ENCODE measurements at places on chromosomes 4 and X.
A peak's percentile ranks its signal among the peaks of the same experiment; 100 is the strongest.

DNA sequence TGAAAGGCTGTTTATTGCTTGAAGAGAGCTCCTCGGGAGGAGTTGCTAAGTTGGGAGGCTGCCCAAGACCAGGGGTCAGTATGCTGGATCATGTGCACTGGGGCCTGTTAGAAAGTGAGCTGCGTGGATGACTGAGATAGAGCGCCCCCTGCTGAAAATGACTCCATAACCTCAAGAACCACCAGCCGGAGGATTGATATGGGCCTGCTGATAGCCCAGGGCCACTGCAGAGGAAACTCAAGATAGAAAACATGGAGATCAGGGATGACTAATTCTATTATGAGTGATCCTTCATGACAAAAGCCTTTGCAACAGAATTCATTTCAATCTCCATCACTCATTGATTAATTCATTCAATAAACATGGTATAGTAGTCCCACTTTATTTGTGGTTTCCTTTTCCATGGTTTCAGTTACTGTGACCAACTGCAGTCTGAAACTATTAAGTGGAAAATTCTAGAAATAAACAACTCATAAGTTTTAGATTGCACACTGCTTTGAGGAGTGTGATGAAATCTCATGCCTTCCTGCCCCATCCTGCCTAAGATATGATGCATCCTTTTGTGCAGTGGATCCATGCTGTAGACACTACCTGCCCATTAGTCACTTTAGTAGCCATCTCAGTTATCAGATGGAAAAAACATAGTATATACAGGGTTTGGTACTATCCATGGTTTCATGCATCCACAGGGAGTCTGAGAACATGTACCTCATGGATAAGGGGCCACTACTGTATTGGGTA is 126.7 kb upstream of the MBNL3 start:
- peak; percentile 37 for DNase-seq

GRCh38 chr4:185693548-185694215 is 118.3 kb downstream of the SORBS2 start:
- DNase-seq = no peak

DNA sequence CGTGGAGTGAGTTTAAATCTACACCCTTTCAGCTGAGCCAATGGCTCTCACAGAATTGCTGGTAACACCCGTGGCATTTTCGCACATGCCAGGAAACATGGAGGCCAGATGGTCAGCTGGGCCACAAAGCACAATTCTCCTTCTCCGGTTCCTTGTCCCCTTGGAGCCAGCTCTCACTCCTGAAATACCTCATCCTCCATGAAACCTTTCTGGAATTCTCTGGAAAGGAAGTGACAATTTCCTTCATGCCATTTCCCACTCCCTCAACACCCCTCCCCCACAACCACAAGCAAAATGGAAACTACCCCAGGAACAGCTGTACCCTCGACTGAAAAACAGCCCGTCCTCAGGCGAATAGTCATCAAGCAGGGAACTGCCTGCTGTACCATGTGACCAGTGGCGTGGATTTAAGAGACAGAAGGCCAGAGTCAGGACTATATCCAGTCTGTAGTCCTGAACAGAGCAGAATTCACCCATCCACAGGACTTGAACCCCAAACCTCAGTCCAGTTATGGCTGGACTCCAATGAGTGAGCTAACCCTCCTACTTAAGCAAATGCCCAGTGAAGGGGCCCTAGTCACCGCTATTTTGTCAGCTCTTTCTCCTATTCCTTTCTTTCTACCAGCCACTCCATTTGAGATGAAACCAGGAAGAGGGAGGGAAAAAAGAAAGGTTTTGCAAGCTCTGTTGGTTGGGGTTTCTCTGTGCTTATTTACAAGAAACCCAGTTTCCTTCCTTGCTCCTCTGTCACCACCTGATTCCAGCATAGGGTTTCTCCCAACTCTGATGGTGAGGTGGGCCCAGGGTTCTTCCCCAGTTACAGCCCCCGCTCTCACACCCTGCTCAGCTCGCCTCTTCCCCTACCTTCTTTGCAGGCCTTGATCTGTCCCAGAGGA is 24.5 kb downstream of the ELF4 start:
- no peak for DNase-seq

GRCh38 chr4:168353746-168354145 is 35.2 kb upstream of the DDX60 start:
- no peak for DNase-seq

DNA sequence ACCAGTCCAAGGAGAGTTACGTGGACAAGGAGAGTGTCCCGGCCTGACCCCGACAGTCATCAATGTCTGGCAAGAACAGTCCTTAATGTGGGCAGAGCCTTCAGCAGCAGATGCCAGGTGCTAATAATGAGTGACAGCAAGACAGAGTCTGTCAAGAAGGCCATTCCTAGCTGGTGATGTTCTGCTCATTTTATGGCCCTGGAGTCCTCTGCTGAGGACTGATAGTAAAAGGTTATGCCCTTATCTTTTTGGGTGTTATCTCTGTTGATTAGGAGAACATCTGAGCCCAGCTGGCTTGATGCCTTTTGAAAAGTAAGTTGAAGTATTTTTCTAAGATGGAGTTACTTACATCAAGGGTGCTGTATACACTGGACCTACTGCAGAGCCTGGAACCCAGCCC is 67.3 kb downstream of the SLC34A2 start:
- no peak for DNase-seq

GRCh38 chr4:53986062-53986461 is 78.3 kb downstream of the CHIC2 start:
- DNase-seq = no peak

DNA sequence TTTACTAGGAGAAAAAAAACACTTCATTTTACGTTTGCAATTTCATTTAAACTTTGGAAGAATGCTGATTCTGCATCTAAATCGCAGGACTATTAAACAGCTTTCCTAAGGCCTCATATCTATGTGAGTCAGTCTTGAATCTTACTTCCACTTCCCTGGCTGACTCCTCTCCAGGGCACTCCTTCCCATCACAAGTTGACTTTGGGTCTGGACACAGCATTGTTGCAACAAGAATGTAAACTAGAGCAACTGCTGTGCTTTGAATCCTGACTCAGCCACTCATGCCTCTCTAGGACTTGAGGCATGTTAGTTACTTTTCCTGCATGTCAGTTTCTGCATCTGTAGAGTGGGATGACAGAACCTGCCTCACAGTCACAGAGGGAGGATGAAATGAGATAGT is 413.8 kb downstream of the FAT4 start:
- DNase-seq = no peak

DNA sequence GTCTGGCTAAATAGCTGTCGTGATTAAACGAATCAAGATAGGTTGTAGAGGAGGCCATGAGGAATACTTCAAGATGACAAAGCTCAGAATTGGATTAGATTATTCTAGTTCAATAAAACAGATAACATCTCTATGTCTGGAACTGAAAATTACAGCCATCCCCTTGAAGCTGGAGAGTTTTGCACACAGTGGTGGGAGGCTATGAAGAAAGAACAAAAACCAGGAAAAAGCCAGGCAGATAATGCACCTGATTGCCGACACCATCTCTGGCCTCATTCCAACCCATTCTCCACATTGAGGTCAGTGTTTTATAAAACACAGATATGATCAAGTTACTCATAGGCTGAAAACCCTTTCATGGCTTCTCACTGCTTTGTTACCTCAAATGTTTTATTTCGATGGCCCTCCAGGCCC is 188.3 kb downstream of the RASL11B start:
- no peak for DNase-seq
